T1000 (cell line): ENCODE measurements at places on chromosomes 5 and 9.

DNA sequence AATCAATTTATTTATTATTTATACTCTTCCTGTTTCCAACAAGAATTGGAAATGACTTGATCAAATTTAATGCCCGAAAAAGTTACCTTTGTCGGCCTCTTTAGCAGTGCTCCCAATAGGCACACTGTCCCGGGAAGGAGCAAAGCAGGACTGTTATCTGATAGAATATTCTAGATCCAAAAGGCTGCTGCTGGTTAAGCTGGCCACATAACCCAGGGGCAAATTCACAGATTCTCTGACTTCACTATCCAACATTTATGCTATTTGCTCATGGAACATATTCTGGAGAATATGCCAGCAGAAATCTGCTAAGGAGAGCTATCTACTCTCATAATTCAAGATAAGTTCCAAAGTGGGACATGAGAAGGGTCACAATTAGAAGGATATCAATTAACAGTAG lies 100.2 kb upstream of the DMAC1 start:
- no peak for DNase-seq

GRCh38 chr5:66813306-66813705 lies 217.1 kb downstream of the MAST4 start:
- DNase-seq: no peak

DNA sequence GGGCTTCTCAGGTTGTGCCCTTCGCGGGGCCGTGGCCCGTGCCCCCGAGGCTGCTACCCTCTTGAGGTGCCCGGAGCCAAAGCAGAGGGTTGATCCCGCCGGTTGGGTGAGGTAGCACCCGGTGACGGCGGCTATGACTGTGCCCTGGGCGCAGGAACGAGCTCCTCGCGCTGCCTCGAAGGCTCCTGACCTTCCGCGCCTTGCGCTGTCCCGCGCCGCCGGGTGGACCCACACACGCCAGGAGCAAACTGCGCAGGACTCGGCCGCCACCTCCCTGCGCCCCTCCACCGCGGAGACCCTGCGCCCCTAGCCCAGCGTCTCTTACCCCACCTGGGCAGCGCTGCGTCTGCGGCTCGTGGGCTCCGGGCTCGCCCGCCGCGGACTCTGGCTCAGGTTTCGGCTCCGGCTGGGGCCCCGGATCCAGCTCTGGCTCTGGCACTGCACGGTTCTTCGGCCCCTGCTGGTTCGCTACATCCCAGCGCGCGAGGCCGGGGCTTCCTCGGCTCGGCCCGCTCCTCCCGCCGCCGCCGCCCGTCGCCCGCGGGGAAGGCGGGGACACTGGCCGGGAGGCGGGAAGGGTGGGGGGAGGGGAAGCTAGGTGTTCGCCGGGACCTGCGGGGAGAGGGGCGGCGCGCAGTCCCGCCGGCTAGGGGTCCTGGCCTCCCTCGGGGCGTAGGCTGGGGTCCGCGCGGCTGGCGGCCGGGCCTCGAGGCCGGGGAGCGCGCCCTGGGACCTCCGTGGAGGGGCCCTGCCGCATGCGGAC lies 5.4 kb upstream of the PITX1 start:
- no peak for DNase-seq

- DNase-seq: no peak
Observed at GRCh38 chr5:145750199-145750598, 84.9 kb downstream of the PRELID2 start.

- DNase-seq: peak; percentile 84
Observed at GRCh38 chr9:133347985-133348717, at the start of the genes MED22 and RPL7A. TSS of gene MED22 (minus strand) at chr9:133348131. CDS start at chr9:133346662, 1,469 bp downstream. TSS of gene RPL7A (plus strand) at chr9:133348218. CDS start at chr9:133348244, 26 bp downstream.

DNA sequence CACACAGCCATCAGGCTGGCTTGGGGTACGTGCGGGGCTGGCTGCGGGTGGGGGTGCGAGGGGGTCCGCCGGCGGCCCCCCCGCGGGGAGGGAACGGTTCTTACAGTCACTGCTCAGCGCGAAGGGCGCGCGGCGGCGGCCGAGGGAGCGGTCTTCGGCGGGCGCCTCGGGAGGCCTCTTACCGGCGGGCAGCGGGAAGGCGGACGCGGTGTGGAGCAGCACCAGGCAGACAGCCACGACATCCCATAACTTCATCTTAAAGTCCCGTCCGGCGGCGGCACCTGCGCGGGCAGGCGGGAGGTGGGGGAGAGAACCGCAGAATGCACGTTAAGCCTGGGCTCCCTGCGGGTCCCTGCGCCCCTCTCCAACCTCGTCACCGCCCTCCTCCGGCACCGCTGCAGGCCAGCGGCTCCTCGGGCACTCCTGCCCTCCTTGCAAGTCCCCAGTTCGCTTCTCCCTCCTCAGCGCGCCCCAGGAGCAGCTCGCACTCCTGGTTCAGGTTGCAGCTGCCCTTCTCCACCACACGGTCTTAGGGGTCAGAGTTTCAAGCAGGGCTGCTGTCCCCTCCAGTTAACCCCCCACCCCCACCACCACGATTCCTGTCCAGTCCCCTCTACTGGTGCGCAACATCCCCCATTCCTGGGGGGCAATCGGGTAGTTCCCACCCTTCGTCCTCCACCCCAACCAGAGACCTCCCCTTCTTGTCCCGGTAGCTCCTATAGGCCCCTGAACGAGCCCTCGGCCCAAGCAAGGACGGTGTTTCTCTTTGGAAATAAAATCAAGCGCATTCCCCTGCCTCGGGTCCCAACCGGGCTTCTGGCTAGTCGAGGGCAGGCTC lies 5.1 kb downstream of the GDNF start:
- DNase-seq: no peak

GRCh38 chr9:17057729-17058128 lies 77.1 kb upstream of the CNTLN start:
- DNase-seq: no peak

DNA sequence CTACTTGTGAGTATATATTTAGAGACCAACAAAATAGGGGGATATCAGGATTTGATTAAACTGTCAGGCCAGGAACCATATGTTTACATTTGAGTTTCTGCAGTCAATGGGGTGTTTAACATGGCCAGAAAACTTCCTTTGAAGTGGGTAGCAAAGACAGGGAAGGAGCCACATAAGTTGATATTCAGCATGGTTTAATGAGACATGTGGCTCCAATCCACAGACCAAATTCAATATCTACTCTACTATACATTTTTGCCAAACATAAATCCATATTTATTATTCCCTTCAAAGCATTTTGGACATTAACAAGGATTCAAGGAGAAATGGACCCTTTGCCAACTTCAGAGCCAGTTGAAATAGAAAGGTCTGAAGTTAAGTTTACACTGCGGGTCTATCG lies 99.8 kb downstream of the TAF11L14 start:
- DNase-seq: no peak

- no peak for DNase-seq
Observed at GRCh38 chr5:3698412-3698811, 102.8 kb downstream of the IRX1 start.

DNA sequence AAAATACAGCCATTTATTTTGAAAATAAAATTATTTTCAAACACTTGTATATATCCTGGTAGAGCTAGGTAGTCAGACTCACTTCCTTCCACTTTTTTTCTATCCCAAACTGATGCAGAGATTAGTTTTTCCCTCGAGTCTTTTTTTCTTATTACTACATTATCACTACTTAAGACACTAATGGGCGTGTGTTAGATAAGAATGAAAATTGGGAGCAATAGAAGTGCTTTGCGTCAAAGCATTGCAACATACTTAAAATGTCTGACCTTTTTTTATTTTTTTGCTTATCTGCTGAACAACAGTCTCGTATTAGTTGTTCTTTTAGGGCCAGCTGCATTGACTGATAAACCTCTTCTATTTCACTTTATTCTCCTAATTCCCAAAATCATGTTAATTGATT lies 1278.7 kb downstream of the CDH12 start:
- DNase-seq: no peak

- no peak for DNase-seq
Observed at GRCh38 chr9:135550344-135550918, 4.5 kb downstream of the OBP2A start.

- no peak for DNase-seq
Observed at GRCh38 chr5:200985-201384, 9.7 kb downstream of the LRRC14B start.

DNA sequence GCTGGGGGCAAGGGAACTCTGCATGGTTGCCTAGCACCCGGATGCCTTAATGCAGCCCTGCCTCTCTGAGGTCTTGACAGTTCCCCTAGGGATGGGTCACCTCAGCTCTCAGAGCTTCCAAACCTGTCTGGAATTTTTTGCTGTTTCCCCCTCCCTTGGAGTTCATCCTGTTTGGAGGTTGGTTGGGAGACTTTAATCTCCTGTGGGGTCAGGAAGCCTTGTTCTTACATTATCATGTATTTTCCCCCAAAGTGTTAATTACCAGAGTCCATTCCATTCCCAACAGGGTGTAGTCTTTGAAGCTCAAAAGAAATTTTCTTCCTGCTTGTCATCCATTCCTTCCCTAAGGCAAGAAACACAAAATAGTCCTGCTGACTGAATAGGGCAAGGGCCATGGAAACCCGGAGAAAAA lies 150.3 kb upstream of the SPRY4 start:
- DNase-seq: no peak

DNA sequence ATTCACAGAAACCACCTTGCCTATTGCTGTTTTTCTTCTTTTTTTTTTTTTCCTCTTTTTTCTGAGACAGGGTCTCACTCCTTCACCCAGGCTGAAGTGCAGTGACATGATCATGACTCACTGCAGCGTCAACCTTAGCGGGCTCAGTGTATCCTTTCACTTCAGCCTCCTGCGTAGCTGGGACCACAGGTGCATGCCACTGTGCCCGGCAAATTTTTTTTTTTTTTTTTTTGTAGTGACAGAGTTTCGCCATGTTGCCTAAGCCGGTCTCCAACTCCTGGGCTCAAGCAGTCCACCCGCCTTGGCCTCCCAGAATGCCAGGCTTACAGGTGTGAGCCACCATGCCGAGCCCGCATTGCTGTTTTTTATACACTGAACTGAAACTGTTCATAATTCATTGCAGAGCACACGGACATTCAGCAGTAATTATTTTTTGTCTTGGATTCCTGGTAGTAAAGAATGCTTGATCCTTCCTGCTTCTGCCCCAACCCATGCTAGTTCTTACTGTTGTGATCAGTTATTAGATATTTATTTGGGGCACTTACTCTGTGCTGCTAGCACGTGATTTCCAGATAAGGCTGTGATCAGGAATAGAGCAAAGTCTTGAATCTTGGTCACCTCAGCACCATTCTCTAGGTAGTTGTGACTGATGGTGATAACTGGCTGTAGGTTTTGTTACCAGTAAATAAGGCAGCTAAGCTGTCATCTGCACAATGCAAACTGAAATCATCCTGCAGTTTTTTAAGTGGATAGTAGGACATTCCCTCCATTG lies 14.0 kb downstream of the MAP3K1 start:
- DNase-seq: no peak

- DNase-seq: no peak
Observed at GRCh38 chr5:85305766-85306165, 921.1 kb upstream of the EDIL3 start.

- DNase-seq: no peak
Observed at GRCh38 chr9:116592970-116593369, 94.1 kb upstream of the TRIM32 start.

- no peak for DNase-seq
Observed at GRCh38 chr9:91333551-91333950, 28.2 kb downstream of the AUH start.

DNA sequence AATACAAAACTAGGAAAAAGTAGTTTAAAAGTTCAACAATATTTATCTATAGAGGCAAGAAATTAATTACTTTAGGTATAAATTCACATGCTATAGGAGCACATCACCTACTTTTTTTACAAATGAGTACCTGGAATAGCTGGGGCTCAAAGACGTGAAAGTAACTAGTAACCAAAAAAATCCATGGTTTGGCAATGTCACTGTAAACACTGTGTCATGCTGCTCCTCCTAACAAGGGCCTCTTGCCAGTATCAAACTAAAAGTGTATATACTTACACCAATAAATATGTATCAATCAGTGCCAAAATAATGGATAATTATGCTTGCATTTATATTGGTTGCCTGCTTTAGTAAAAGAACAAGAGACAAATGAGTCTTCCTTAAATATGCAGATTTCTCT lies 78.9 kb downstream of the AP3B1 start:
- no peak for DNase-seq

DNA sequence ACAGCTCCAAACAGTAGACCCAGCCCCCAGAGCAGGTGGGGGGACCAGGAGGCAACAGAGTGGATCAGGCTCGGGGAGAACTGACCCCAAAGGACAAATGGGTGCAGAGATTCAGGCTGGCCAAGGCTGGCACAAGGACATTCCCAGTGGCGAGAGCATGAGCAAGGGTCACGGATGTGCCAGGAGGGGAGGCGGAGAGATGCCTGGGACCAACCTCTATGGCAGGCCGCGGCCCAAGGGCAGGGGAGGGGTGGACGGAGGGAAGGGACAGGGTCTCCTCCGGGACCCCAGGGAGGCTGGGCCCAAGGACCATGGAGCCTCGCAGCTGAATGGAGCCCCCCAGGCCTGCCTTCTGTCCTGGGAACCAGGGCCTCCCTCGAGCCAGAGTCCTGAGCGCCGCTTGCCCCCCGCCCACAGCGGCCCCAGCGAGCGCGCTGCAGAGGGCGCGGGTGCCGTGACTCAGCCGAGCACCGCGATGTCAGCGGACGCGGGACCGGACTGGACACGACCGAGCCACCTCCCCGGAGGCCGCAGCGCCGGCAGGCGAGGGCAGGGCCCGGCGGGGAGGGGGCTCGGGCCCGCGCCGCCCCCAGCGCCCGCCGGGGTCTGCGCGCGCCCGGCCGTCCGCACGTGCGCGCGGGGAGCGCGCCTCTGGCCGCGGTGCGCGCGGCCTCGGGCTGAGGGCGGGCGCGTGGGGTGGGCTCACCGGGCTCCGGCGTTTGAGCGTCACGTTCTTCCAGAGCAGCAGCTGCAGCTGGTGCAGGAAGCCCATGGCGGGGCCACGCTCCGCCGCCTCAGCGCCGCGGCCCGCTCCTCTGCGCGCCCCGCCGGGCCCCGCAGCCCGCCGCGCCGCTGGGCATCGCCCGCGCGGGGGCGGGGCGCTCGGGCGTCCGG lies at the start of gene ABCA2:
ABCA2 (minus strand) TSS at position 869 of the 894 bp plus-strand sequence; CDS start at position 772, 97 bp downstream.
- DNase-seq: no peak

DNA sequence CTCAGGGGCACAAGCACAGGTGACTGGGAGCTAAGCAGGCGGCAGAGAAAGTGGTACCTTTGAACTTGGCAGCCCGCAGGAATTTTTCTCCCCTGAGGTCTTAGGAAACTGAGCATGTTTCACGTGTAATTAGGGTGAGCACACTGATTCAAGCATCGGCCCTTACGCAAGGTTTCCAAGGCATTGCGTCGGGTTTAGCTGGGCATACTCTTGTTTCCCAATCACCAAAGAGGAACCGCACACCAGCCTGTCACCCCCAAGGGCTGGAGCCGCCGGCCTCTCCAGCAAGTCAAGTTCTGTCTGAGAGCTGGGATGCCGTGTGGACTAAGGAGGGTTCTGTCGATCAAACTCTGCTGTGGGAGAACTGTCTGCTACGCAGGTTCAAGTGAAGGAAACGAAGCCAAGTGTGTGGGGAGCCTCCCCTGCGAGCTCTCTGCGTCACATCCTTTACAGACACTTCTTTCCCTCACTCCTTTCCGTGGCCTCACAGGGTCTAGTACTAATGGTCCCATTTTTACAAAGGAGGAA lies 53.0 kb downstream of the ERGIC1 start:
- DNase-seq: peak; percentile 69
